ENCODE measurements at places on chromosomes 12 and 14.
A peak's percentile ranks its signal among the peaks of the same experiment; 100 is the strongest.

DNA sequence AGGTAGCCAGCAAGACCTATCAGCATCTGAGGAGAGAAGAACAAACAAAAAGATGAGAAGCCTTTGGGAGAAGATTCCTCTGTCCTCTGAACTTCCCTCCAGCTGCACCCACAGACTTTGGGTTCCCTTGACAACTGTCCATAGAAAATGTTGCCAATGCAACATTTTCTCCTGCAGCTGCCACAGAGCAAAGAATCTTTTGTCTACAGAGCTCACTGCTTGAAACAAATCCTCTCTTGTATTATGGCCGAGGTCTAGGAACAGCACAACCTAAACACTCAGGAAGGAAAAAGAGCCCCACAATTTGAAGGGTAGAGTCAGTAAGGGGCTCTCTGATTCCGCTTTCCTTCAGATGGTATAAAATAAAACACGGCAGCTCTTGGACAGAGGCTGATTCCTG lies 14.3 kb downstream of the POMT2 start:
- DNase-seq: no peak

- DNase-seq: no peak
Measured at GRCh38 chr12:116920939-116921338, 10.2 kb downstream of the FBXW8 start.

GRCh38 chr14:59018978-59019377 lies 169.5 kb upstream of the DAAM1 start:
- no peak for DNase-seq

GRCh38 chr14:103393676-103394626 lies 8.7 kb downstream of the MARK3 start:
- peak; percentile 64 for DNase-seq

DNA sequence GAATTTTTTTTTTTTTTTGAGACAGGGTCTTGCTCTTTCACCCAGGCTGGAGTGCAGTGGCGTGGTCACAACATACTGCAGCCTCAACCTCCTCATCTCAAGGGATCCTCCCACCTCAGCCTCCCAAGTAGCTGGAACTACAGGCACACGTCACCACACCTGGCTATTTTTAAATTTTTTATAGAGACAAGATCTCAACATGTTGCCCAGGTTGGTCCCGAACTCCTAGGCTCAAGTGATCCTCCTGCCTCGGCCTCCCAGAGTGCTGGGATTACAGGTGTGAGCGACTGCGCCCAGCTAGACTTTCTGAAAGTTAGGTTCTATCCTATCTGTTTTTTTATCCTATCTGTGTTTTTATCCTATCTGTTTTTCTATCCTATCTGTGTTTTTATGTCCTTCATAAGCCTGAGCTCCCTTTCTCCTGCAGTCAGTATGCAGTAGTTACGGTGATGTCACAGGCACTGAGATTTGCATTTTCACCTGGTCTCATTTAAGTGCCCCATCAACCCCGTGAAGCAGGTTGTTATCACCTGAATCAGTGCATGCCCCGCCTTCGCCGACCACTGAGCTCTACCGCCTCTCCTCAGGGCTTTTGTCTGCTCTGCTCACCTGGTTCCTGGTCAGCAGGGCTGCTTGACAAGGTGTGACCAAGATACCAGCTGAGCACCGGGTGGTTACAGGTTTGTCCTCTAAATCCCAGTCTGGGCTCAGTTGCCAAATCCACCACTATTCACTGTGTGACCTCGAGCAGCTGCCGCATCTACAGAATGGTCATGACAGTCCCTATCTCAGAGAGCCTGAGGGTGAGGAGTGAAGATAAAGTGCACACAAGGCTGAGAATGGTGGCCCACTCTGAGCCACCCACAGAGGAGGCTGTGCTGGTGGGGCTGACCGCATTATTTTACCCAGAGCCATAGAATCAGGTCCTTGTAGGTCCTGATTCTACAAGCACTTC lies 33.1 kb downstream of the SYNDIG1L start:
- no peak for DNase-seq

DNA sequence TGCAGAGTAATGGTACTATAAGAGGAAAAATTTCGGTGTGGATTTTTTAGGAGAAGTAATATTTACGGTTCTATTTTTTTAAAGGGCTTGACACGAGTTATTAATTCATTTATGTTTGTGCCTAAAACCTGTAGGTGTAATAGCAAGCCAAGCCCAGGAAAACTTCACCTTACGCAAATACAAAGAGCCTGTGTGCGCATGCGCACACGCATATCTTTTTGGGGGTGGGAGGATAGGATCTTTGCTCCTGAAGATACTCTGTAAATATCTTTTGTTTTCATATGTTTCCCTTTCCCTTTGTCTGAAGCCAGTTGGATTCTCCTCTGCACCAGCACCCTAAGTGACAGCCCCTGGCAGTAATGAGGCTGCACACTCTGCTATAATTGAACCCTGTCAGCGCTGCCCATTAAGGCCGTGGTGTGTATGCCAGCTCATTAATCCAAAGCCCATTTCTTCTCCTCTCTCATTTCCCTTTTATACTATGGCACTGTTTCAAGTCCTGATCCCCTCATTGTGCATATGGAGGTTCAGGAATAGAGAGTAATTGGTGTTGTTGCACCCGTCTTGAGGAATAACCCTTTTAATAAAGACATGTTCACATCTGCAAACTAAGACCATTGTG lies 327.2 kb upstream of the E2F7 start:
- no peak for DNase-seq

DNA sequence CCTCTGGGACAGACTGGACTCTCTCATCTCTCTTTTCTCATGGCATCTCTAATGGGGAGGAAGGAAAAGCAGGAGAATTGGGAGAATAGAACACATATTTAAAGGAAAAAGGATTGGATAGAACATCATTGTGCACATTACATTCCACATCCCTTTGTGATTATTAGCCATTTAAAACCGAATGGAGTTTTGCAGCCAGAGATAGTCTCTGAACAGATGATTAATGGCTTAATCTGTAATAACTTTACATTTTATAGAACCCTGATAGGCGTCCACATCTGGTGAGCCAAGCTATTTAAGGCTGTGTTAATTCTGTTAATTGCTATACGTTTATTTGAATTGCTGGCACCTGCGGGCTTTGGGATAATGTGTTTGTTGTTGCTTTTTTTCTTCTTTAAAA lies 487.3 kb downstream of the NRXN3 start:
- DNase-seq: no peak

- DNase-seq: no peak
Measured at GRCh38 chr14:106518054-106518943, 991.9 kb downstream of the TMEM121 start.

DNA sequence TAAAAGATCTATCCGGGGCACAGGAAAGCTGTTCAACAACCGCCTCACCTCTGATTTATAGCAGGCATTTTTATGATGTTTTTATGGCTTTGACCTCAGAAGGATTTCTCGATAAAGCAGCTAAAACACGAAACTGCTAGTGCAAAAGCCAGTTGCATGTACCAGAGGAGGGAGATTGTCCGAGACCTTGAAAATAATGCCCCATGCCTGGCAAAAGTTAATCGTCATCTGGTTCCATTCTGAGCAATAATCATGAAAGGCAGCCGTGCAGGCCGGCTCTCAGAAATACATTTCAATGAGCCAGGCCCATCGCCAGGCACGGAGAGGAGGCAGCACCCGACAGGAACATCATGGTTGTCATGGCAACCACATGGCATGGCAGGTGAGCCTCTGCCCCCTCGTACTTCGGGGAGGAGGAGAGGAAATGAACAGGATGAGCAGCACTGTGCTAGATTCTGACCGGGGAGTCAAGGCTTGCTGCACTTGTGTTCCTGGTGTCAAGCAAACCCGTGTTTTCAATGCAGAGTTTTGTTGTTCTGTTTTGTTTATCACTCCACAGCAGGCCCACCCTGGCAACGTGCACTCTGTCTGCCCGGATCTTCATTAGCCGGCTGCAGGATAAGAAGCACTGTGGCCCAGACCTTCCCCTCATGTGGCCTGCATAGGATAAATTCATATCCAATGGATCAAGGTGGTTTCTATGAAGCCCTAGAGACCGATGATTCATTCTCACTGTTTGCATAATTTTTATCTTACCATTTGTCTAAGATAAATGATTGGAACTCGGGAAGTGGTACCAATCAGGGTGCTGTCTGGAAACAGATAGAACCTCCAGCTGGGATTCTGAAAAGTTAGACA lies 160.2 kb downstream of the RIMBP2 start:
- no peak for DNase-seq

- DNase-seq: peak; percentile 22
Measured at GRCh38 chr12:58105225-58106119, 164.1 kb downstream of the ATP23 start.

DNA sequence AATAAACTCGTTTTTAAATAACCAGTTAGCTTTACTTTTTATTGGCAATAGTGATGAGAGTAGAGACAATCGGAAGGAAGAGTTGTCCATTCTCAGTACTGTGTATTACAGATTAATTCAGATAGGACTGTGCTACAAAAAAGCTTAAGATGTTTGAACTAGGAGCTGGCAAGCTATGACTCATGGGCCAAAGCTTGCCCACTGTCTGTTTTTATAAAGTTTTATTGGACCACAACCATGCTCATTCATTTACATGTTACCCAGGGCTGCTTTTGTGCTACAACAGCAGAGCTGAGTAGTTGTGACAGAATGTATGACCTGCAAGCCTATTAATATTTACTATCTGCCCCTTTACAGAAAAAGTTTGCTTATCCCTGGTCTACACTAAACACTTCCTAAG lies 19.4 kb downstream of the GNS start:
- no peak for DNase-seq

DNA sequence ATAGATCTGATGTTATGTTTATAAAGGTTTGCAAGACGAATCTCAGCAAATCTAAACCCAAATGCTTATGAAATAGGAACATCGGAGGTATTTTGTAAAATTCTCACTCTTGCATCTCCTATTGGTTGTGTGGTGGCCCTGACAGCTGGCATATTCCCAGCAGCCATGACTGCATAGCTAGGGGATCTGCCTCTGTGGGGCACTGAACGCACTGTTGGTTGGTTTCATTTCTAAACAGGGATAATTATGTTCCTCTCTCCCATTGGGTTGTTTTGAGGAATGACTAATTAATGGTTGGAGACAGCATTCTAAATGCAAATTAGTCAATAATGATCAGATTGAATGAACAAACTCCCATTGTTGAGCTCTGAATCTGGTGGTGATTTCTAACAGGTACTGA lies 2.7 kb upstream of the BEST3 start:
- DNase-seq: no peak

DNA sequence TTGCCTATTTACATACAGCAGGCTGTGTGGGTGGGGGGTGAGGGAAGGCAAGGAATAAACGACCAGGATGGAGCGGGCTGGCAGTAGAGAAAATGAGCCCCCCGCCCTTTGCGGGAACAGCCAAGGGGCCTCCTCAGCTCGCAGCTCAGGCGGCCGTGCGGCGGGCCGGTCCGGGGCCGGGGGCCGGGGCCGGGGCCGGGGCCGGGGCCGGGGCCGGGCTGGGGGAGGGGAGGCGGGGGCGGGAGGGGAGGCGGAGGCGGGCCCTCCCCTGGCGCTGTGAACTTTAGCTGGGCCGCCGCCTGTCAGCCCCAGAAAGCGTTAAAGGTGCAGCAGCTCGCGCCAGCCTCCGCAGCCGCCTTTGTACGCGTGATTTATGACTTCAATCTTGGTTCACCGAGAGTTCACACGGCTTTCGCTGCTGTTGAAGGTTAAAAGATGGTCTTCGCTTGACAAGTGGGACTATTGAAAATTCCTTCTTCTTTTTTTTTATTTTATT lies 28.8 kb downstream of the HOXC4 start:
- DNase-seq: no peak

DNA sequence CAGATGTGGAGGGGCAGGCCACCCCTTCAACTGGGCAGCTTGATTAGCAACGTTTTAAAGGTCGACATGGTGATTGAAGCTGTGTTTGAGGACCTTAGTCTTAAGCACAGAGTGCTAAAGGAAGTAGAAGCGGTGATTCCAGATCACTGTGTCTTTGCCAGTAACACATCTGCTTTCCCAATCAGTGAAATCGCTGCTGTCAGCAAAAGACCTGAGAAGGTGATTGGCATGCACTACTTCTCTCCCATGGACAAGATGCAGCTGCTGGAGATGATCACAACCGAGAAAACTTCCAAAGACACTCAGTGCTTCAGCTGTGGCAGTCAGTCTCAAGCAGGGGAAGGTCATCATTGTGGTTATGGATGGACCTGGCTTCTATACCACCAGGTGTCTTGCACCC lies 23.9 kb upstream of the AICDA start:
- DNase-seq: no peak

DNA sequence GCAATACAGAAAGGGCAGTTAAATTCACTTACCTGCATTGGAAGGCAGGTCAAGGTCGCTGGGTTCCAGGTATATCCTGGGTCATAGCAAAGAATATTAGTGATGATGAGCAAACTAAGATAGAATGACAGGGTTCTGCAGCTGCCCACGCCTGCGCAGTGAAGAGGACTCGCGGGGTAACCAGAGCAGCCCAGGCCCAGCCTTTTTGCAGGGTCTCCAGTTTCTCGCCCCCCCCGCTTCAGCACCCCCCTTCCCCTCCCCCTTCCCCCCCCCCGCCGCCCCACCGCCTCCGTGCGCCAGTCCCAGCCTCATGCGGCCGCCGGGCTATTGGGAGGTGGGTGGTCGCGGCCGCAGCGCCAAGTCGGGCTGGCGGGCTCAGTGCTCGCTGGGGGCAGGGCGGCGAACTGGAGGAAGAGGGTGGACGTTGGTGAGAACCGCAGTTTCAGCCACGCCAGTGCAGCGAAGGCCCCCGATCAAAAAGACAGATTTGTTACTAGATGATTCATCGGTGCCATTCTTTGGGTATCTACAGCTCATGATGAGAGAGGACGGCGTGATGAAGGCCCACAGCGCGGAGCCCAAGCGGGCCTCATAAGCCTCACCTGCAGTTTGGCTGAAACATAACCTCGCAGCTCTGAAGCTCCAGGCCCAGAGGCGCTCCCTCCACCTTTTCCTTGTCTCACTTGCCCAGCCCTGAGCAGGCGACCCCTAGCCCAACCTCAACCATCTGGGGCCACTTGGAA lies 20.2 kb downstream of the SLC2A3 start:
- peak; percentile 18 for DNase-seq

DNA sequence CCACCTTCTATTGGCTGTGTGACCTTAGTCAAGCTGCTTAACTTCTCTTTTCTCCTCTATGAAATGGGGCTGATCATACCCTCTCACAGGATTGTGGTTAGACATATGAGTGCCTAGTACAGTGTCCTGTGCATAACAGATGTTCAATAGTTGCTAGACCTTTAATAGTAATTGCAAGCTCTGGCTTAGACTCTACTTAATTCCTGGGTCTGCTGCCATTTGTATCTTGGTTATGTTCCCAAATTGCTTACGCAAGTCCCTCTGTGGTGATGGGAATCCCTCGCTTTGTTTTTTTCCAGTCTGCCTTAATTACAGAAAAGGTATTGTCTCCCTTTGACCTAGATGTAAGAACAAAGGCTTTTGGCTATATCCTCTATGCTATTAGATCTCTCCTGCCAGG lies 15.1 kb downstream of the SUDS3 start:
- peak; percentile 17 for DNase-seq

- DNase-seq: no peak
Measured at GRCh38 chr12:119666900-119667576, 895 bp upstream of the PRKAB1 start.

GRCh38 chr14:46894476-46894875 lies 242.9 kb upstream of the RPL10L start:
- DNase-seq: no peak

DNA sequence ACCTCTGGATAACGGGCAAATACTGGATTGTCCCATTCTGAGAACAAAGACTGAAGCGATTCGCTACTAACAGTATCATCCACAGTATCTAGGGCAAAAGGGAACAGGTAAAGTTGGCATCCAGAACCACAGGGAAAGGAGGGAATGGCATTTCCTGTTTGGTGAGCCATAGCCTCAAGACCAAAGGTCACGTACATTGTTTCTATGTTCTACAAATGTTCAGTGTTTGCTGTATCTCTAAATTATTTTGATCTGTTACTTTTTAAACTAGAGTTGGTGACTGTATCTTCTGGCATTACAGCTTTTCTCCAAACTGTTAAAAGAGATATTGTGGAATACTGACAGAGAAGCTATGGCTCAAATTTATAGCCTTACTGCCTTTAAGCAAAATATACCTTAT lies 9.7 kb downstream of the MLH3 start:
- no peak for DNase-seq
